ENCODE measurements at places on chromosomes 11 and 22.

- no peak for DNase-seq
These were observed 342.5 kb downstream of the NTM start for GRCh38 chr11:131712897-131713296.

DNA sequence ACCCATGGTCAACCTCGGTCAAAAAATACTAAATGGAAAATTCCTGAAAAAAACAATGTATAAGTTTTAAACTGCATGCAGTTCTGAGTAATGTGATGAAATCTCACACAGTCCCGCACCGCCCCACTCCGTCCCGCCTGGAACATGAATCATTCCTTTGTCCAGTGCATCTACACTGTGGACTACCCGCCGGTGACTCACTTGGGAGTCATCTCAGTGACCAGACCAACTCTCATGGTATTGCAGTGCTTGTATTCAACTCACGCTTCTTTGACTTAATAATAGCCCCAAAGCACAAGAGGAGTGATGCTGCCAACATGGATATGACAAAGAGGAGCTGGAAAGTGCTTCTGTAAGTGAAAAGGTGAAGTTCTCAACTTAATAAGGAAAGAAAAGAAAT, 48.8 kb downstream of the ARHGAP32 start:
- DNase-seq = no peak

DNA sequence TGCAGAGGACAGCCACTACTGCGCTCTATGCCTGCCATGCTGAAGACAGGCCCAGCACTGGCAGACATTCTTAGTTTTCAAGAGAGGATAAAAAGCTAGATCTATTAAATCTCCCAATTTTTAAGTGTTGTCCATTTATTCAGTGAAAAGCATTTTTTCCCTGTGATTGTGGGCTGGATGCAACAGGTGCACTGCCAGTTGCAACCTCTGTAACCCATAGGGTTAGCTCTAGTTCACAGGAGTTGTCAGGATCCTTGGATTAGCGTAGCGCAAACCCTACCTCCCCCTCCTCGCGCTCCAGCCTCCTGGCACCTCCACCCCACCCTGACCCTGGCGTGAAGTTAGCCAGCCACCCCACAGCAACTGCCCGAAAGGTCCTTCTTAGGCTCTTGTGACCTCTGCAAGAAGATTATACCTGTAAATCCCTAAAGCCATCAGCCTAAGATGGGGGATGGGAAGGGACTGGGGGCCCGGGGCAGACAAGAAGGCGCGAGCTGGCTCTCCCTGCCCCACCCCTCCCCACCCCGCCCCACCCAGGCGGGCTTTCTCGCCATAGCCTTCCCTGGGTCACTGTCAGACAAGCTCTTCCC, 30.9 kb downstream of the EIF3F start:
- DNase-seq = no peak

- DNase-seq = no peak
These were observed 354.9 kb downstream of the JRKL start for GRCh38 chr11:96744697-96745096.

- no peak for DNase-seq
These were observed 108.4 kb downstream of the ZNF280B start for GRCh38 chr22:22400099-22400498.

- no peak for DNase-seq
These were observed 673 bp upstream of the PANX2 start for GRCh38 chr22:50169774-50170341.

DNA sequence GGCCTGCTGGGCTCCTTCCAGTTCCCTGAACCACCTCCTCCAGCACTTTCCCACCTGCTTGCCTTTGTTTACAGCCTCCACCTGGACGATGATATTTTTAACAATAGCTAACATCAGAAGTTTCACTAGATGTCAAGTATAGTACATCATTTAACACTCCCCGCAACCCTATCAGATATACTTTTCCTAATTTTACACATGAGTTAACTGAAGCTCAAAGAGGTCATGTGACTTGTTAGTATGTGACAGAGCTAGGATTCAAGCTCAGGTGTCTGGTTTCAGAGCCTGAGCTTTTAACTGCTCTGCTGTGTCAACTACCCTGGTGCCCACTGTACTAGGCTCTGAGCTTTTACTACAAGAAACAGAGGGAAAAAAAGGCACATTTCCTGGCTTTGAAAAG, 14.3 kb upstream of the HPX start:
- DNase-seq = no peak

GRCh38 chr22:32665676-32666075, 135.8 kb upstream of the TIMP3 start:
- no peak for DNase-seq

GRCh38 chr11:36211761-36212430, 77.3 kb downstream of the COMMD9 start:
- DNase-seq = no peak

DNA sequence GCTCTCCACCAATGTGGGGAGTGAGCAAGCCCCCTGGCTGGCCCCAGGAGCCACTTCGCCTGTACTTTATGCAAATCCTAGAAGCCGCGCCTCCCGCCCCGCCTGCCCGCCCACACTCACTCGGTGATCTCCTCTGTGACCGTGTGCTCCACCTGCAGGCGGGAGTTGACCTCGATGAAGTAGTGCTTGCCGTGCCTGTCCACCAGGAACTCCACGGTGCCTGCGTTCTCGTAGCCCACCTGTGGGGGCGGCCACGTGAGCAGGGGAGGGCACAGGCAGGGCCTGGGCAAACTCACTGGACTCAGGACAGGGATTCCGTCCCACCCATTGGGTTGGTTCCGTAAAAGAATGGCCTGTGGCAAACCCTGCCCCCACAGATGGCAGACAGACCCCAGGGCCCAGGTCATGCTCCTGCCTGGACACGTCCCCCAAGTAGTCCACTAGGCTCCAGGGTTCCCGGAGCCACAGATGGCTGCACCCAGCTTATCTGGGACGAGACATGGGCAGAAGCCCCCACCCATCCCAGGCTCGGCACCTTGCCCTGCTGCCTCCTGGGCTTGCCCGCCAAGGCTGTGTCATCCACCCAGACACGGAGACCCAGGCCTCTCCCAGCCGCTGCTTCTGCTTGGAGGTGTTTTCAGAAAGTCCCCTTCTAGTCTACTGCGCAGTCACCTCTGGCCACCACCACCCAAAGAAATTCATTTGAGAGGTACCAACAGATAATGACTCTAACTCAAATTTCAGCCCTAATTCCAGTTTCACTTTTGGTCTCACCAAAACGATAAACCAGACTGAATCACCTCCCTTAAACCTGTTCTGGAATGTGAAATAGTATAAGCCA, 12.1 kb downstream of the LRFN4 start:
- DNase-seq = no peak

DNA sequence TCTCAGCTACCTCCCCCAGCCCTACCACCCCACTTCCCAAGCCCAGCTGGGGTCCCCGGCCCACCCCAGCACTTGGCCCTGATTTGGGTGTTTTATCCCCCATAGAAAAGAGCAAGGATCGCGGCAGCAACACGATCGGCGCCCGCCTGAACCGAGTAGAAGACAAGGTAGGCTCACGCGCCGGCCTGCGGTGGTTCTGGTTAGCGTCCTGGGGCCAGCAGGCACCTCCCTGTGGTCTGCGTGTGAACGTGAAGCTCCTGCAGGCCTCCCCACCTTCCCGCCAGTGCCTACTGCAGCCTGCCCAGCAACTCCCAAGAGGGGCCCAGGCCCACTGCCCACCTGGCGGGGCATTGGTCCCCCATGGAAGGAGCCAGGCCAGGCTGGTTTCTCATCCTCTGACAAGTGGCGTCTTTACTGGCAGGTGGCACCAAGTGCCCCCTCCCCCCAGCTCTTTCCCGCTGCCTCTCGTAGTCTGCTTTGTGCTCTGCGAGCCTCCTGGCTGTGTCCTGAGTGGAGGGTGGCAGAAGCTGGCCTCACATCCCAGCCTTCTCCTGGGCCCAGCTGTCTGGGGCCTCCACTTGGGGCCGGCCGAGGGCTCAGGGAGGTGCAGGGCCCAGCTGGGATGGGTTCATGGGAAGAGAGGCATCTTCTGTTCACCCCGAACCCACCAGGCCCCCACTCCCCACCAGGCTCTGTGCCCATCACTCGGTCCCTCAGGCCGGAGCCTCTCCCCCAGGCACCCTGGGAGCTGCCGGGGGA, 78.3 kb upstream of the KCNQ1OT1 start:
- no peak for DNase-seq

DNA sequence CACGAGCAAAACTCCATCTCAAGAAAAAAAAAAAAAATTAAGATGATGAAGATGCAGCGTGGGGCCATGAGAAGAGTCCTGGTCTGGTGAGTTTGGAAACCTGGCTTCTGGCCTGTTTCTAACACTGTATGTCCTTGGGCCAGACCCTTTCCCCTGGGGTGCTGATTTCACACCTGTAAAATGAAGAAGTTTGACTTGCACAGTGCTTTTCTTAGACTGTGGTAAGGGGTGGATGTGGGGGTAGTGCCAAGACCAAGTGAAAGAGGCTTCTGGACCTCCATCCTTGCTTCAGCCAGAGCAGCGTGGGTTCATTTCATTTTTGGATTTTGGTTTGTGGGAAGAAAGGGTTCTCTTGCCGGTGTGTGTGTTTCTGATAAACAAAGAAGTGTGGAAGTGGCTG, 42.1 kb downstream of the PTPRJ start:
- DNase-seq = no peak

GRCh38 chr11:62889484-62890437, 9.1 kb downstream of the SLC3A2 start:
- DNase-seq = no peak

GRCh38 chr11:61071208-61071681, 31.0 kb upstream of the CD5 start:
- no peak for DNase-seq

- no peak for DNase-seq
These were observed 37.7 kb downstream of the TPCN2 start for GRCh38 chr11:69086152-69087132.

DNA sequence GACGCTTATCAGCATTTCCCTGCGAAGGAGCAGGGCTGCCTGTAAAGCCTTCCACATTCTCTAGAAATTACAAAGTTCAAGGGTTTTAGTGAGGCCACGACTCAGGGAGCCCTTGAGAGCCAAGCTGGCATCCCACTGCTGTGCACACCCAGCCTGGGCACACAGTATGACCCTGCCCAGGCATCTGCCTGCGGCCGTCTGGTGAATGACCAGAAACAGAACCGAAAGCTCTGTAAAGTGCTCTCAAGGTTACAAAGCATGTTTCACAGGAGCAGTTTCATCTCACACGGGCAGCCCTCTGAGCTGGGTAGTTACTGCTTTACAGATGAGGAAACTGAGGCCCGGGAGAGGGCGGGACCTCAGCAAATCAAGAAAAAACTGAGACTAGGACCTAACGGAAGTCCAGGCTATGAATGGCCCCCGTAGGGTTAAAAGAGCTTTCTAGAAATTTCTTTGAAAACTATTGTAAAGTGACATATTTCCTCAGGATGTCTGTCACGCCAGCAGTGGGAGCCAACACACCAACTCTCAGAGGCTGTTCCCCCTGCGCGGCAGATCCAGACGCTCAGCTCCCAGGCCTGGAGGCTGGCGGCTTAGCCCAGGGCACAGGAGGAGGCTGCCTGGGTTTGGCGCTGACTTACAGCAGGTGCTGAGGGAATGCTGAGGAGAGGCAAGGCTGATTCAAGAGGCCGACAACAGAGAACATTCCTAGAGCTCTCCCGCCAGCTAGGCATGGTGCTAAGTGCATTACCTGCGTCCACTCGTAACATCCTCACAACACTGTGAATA, 7.7 kb upstream of the TCF20 start:
- peak; percentile 49 for DNase-seq

DNA sequence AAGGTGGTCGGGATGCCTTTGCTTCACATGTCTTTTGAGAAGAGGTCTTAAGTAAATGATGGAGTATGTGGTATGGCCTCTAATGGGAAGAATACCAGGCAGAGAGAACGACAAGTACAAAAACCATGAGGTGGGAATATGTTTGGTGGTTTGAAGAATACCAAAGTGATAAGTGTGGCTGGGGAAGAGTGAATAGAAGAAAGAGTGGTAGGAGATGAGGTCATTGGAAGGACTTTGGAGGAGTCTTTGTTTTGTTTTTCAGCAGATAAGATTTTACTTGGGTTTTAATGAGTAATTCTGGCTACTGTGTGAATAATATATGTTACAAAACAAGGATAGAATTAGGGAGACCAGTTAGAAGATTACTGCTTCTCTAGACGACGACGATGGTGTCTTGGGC, 515.4 kb downstream of the RAB38 start:
- DNase-seq = no peak

DNA sequence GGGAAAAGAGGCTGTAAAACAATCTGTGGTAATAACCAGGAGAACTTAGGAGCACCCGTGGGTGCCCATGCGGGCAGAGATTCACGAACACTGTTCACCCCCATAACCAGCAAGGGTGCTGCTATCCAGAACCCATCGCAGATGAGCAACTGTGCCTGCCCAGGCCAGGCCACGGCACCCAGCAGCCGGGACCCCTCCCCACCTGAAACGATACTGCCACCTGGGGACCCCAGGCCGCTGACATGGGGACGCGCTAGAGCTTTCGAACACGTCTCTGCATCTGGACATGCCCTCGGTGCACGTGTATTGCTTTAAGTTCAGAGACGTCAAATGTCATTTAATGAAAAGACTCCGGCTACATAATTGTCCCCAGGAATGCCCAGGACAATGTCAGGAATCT, 14.3 kb upstream of the MUC2 start:
- no peak for DNase-seq

All from cerebellar nuclear complex (tissue), 1 donor.